ENCODE measurements at places on chromosomes 11 and 22.

GRCh38 chr11:47607380-47607779, 13.2 kb upstream of the C1QTNF4 start:
- DNase-seq, result no peak

DNA sequence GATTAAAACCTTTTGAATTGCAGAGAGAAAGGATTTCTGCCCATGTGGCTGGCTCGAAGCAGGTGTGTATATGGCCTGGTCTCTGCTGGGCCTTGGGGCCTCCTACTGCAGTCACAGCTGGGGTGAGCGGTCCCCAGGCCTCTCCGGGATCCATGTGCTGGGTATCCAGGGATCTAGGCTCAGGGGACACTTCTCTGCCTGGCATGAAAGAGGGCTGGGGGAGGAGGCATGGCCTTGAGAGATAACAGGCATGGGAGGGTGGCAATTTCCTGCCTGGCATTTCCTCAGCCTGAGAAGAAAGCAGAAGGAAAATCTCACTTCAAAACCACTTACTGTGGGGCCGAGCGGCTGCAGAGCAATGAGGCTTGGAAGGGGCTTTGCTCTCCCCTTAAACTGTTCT, 20.3 kb upstream of the PARVG start:
- no peak for DNase-seq

DNA sequence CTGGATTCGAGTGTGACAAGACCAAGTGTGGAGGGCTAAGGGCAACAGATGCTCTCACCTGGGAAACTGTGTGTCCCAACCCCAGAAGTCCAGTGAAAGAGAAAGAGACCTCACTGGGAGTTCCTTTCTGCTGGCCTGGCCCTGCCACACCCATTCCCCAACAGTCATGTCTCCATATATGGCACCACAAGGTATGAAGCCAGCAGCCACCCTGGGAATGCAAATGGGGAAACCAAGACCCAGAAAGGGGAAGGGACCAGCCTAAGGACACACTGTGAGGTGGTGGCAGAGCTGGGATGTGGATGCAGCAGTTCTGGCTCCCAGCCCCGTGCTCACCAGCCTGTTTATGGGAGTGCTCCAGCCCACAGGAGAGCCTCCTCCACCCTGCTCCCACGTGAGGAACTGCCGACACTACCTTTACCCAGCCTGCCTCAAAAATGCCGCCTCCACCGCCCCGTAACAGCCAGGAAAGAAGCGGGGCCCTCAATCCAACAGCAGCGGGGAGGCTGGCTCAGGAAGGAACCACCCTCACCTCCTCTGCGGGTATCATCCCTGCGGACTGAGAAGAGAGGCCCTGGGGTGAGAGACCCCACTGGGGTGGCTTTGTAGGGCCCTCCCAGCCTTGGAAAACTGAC, 12.6 kb downstream of the LMO1 start:
- no peak for DNase-seq

DNA sequence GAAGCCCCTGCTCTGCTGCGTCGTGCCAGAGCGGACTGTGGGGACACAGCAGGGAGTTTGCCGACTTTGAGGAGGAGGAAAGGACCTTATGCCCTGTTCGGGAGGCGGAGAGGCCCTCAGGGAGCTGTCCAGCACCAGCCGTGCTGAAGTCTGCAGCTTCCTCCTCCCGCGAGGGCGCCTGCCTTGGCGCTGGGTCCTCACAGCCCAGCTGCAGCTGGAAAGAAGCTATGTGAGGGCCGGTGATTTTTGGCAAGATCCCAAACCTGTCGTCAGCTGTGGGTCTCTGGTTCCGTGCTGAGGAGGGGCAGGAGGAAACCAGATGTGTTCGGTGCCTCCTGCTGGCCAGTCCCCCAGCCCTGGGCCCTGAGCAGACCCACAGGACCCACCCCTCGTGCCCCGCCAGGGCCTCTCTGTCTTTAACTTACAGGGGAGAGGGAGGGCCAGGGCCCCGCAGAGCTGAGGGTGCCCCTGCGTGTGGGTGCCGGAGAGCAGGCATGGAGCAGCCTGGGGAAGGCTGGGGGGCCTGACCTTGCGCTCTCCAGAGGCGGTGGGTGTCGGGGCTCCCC, 12.0 kb downstream of the BRSK2 start:
- DNase-seq, result peak; percentile 14

DNA sequence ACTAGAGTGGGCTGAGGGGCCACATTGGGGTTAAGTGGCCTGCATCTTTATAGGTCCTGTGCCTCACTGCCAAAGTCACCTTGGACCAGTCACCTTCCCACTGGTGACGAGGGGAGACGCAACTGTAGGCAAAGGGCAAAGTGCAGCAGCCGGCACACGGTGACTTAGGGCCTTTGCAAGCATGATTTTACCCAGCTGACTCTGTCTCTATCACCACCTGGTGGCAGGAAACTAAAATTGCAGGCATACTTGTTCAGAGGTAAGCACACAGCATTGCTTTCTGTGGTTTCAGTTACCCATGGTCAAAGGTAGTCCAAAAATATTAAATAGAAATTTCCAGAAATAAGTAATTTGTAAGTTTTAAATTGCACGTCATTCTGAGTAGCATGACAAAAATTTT, 1164.4 kb downstream of the BRD1 start:
- DNase-seq, result no peak

DNA sequence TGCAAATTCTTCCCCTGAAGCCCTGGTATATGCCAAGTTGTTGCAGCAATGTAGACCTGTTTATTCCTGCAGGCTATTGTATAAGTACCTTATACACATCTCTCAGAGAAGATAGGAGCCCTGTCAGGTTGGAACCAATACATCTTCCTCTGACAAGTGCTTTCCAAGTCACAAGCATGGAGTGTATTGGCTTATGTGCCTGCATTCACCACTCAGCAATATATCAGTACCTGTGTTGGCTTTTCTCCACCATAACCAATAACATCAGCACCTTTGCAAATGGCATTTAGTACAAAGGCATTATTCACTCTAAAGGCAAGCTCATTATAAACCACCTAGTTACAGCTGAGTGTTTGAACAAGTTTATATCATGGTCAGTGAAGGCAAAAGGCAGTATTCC, 611.7 kb upstream of the CNTN5 start:
- no peak for DNase-seq
